ENCODE measurements at places on chromosomes 6 and 20. TPM values are rescaled to one million over a fixed set of nuclear protein-coding genes. Genes with fewer than 3 reads are reported as not detected.

The SCP2D1 gene
- not detected for total RNA-seq

The TAP1 gene
- total RNA-seq: 28.0 TPM

The TUBE1 gene
- 14.5 TPM for total RNA-seq

The SASH1 gene
- total RNA-seq: 85.2 TPM

Measured in smooth muscle cell of the coronary artery (primary cell).